ENCODE measurements at places on chromosomes 3 and 15.

GRCh38 chr3:137772214-137772955 is 8.3 kb downstream of the SOX14 start:
- no peak for DNase-seq

GRCh38 chr3:37279236-37279635 is 104.9 kb upstream of the LRRFIP2 start:
- DNase-seq, result no peak

DNA sequence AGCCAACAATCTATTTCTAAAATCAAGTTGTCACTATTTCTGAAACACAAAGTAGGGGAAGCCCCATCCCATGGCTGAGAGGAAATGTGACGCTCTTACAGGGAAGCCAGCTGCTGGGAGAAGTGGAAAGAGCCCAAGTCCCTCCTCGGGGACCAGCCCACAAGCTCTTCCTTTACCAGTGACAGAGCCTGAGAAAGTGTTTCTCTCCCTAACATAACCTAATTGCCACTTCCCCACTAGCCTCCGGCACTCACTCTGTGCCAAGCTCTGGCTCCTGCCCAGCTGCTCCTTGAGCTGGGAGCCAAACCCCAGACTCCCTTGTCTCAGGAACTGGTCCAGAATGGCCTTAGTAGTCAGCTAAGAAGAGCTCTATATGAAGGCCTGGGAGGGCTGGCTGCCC is 42.9 kb downstream of the TNFAIP8L3 start:
- no peak for DNase-seq

DNA sequence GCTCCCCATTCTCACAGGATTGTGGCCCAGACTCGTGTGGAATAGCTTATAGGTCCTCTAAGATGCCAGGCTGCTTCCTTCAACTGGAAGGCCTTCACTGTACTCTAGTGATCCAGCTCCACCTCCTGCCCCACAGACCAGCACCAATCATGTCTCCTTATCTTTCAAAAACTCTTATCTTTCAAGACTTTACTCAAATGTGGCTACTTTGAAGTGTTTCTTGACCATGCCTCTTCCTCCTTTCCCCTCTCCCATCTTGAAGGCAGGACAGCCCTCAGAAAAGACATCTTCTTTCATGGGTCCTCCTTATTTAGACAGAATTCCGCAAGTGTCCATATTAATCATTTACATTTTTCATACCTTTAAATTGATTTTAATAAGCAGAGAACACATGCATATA is 142.3 kb downstream of the CHST2 start:
- no peak for DNase-seq

DNA sequence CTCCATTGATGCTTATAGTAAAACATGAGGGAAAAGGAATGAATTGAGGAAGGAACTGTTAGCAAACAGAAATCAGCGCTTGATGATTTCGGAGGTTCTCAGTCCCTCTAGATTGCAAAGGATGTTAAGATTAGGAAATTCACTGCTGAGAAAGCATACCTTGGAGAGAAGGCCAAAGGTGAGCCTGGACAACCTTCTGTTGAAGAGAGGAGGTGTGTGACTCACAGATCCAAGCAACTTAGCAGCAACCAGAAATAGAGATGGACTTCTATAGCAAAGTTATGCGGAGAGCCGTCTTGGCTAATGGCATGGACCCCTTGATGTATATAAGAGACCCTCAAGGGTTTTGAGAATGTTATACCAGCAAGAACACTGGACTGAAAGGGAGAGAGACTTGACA is 114.3 kb downstream of the EEFSEC start:
- DNase-seq, result no peak

DNA sequence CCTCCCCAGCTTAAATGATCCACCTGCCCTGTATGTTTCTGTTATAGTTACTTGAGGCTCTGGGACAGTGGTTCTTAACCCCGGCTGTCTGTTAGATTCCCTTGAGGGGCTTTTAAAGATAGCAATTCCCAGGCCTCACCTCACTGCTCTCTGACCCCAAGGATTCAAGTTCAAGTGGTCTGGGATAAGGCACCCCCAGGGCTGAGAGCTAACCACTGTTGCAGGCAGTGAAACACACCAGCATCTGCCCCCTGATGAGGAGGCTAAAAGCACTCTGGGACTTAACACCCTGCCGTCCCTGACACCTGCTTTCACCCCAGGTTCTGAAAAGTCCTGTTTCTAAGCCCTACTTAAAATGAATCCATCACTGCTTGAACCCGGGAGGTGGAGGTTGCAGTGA is 103.7 kb downstream of the LRRK1 start:
- no peak for DNase-seq
